Neural progenitor cell (in vitro differentiated cells): ENCODE measurements at places on chromosomes 5 and 9. TPM values are rescaled to one million over a fixed set of nuclear protein-coding genes. Genes with fewer than 3 reads are reported as not detected.

Gene C8G
- not detected in 2 replicates for total RNA-seq

Gene PAEP
- total RNA-seq: not detected in 2 replicates

Gene RNF180
- 5.5 and 7.0 TPM in 2 replicates for total RNA-seq

GRCh38 chr5:1725641-1726468 lies 73.8 kb downstream of the MRPL36 start:
- H3K4me1 ChIP-seq: no peaks in the 10 kb centered on the region
- H3K4me3 ChIP-seq: no peak overlapping the region
- peaks cover 21% of the 10 kb centered on the region for H3K27me3 ChIP-seq
- no peaks in the 10 kb centered on the region for H3K36me3 ChIP-seq
- DNase-seq: peak; percentile 42
- H3K27ac ChIP-seq: no peak overlapping the region

DNA sequence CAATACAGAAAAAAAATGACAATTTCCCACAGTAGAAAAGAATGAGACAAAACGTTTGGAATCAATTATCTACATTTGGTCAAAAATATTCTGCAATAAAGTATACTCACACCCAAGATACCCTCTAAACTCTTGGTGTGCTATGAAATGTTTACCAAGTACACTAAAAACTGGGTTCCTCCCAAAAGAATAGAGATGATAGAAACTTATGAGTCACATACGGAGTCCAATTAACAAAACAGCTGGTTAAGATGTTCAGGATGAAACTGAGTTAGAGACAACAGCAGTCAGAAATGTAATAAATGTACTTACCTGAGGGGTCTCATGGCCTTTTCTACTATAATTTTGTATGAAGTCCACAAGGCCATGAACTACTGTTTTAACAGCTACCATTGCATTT lies 25.7 kb downstream of the RC3H2 start:
- no peak for DNase-seq
- H3K27ac ChIP-seq: no peak overlapping the region
- H3K4me3 ChIP-seq: no peak overlapping the region
- peaks cover 30% of the 10 kb centered on the region for H3K36me3 ChIP-seq
- H3K27me3 ChIP-seq: no peaks in the 10 kb centered on the region

DNA sequence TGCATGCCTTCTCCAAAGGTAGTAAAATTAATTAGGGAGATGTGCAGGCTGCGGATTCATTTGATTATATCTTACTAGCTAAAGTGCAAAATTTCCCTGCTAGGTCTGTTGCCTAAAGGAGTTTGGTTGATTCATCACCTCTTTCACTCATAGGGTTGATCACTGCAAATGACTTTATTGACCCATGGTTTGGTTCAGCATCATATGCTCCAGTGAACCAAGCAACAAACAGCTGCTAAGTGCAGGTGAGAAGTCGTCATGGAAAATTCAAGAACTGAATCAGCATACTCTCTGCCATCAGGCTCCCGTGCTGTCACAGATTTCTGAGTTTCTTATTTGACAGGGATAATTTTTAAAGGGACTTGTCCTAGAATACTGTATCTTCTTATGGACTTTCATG lies 571.8 kb upstream of the CDH18 start:
- H3K27me3 ChIP-seq: no peaks in the 10 kb centered on the region
- DNase-seq: no peak
- no peak overlapping the region for H3K4me3 ChIP-seq
- H3K4me1 ChIP-seq: no peaks in the 10 kb centered on the region
- H3K27ac ChIP-seq: no peak overlapping the region
- H3K36me3 ChIP-seq: no peaks in the 10 kb centered on the region

DNA sequence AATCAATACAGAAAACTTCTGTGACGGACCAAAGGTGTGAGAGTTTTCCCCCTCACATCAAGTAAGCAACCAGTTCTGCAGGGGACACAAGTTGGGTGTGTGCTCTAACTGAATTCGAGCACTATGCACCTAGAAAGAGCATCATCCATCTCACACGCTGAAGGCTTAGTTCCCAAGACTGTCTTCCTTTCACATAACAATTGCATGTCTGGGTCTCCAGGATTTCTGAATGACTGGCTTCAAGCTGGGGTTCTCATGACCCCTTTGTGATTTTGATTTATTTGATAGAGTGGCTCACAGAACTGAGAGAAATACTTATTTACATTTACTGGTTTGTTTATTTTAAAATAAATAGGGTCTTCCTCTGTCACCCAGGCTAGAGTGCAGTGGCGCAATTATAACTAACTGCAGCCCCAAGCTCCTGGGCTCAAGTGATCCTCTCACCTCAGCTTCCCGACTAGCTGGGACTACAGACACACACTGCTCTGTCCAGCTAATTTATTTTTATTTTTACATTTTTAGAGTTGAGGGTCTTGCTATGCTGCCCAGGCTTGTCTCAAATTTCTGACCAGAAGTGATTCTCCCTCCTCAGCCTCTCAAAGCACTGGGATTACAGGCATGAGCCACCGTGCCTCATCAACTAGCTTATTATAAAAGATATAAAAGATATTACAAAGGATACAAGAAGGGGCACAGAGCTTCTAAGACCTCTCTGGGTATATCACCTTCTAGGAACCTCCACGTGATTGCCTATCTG lies 316.7 kb upstream of the CDH12 start:
- DNase-seq: no peak
- H3K27me3 ChIP-seq: no peaks in the 10 kb centered on the region
- H3K4me1 ChIP-seq: no peaks in the 10 kb centered on the region
- H3K36me3 ChIP-seq: no peaks in the 10 kb centered on the region

GRCh38 chr9:101592788-101593187 lies 2.0 kb downstream of the PPP3R2 start:
- no peaks in the 10 kb centered on the region for H3K36me3 ChIP-seq
- no peak overlapping the region for H3K4me3 ChIP-seq
- H3K27me3 ChIP-seq: no peaks in the 10 kb centered on the region
- H3K27ac ChIP-seq: no peak overlapping the region
- no peak for DNase-seq
- H3K4me1 ChIP-seq: peaks cover 4% of the 10 kb centered on the region
